T-helper 9 cell (primary cell): ENCODE measurements at places on chromosomes 11 and 22.

- no peak for DNase-seq
Measured at GRCh38 chr11:100863080-100863581, 176.0 kb downstream of the ARHGAP42 start.

- DNase-seq, result no peak
Measured at GRCh38 chr11:72004515-72005346, 6.0 kb downstream of the IL18BP start.

GRCh38 chr11:94583866-94584500, 16.8 kb downstream of the PIWIL4 start:
- no peak for DNase-seq

DNA sequence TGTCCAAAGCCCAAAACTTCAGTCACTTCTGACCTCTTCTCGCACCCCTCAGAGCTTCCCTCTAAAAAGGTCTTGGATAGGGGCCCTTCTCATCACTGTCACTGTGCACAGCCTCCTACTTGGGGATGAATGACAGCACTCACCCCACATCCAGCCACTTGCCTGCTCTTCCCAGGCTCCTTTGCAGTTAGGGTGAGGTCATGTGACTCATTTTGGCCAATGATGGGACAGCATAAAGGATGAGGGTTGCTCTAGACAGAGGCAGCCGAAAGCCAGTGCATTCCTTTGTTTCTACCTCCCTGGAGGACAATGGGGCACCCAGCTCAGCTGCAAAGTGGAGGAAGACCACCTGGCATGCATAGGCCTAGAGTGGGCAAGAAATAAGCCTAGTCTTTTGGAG, 1413.3 kb downstream of the TBC1D22A start:
- no peak for DNase-seq

DNA sequence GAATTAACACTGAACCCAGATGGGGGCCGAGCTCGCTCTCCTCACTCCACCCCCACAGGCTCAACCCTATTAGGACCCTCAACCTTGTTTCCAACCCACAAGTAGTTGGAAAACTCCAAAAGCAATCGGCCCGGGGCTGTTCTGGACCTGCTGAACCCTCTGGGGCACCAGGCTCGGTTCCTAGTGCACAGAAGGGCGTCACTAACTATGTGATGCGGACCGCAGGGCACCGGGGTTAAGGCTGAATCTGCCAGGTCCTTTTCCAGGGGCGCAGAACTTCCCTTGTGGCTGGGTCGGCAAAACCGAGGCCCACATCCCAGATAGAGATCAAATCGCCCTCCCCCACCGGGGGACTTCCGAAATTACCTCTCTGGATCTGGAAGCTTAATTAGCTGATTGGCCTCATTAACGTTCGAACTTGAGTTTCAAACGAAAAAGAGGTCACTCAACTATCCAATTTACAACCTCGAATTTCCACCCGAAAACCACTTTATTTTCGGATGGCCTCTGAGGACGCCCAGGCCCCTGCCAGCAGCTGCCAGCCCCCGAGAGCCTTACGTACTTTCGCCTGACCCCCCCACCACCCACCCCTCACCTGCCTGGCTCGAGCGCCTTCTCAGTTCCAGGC, 1.7 kb downstream of the SHANK2 start:
- DNase-seq, result no peak

- DNase-seq, result peak; percentile 15
Measured at GRCh38 chr22:19120829-19121630, 1.2 kb downstream of the DGCR2 start.

DNA sequence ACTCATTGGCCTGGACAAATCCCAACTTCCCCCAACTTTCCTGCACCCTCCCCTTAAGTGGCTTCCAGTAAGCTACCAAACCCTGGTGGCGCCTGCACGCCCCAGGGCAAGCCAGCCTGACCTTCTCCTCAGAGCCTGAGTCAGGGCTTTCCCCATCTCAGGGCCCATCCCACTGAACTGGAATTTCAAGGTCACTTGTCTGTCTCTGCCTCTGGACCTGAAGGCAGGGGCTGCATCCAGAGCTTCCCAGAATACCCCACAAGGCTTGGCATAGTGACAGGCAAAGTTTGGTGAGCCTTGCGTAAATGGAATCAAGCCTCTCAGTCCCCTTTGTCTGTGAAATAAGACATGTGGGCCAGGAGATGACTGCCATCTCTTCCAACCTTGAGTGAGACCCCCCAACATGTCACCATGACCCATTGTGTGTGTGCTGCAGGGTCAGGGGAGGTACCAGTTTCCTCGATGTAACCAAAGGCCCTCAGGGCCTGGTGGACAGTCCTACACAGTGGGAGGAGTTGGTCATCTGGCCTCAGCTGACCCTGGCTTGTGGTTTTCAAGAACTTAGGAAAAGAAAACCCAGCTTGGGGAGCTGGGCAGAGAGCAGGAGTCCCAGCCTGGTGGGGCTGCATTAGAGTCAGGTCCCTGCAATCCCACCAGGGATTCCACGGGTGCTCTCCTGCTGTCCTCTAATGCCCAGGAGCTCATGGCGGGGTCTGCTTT, 8.9 kb downstream of the ALX4 start:
- no peak for DNase-seq

- no peak for DNase-seq
Measured at GRCh38 chr11:109668973-109669634, 247.1 kb downstream of the C11orf87 start.

- peak; percentile 77 for DNase-seq
Measured at GRCh38 chr11:57335343-57336110, at the start of gene SSRP1. TSS of gene SSRP1 (minus strand) at chr11:57335892. CDS start at chr11:57335121, 771 bp downstream.
